ENCODE measurements at places on chromosomes 13 and 19.

DNA sequence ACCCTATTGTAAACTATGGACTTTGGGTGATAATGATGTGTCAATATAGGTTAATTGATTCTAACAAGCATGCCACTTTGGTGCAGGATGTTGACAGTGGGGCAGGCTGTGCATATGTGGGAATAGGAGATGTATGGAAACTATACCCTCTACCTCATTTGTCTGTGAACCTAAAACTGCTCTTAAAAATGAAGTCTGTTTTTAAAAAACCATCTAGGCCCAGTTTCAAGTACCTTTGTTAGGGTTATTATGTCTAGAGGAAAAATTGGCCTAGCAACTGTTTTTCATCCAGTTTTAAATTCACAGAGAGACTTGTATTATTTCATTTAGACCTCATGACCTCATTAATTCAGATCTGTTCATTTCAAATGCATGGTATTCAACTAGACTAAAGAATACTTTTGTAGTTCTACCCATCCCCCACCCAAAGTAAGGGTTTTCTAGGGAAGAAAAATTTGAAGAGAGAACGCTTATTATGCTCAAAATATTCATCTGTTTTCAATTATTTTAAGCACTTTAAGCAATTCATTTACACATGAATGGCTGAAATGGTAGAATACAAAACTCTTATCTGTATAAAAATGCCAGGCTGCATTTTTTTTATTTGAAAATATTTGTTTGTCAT lies 1781.9 kb upstream of the MIR17HG start:
- DNase-seq, result no peak

DNA sequence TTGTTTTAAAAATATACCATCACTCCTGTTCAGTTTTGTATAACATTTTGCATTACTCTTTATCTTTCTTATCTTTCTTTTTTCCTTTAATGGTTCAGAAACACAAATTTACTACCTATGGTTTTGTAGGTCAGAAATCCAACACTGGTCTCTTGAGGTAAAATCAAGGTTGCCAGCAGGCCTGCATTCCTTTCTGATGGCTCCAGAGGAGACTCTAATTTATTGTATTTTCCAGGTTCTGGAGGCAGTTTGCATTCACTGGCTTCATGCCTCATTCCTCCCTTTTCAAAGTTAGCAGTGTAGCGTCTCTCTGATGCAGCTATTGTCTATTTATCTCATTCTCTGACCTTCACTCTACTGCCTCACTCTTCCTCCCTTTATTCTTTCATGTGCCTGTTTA lies 767.4 kb downstream of the SLITRK6 start:
- no peak for DNase-seq

DNA sequence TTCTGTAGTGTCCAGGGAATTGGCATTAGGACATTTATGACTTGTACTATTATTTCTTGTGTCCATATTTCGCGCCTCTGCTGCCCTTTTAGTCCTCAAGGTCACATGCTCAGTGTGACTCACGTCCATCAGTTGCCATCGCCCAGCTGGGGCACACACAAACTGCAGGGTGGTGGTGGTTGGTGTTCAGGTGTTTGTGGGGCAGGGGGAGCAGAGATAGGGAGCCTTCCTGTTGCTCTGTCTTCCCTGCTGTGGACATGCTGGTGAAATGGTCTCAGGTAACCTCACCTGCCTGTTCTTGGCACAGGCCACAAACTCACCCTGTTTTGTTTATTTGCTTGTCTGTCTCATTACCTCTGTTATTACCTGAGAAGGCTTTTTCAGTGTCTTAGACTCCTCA lies 22.4 kb downstream of the PRR12 start:
- no peak for DNase-seq

- DNase-seq, result no peak
Measured at GRCh38 chr13:79724348-79725103, 243.6 kb downstream of the NDFIP2 start.

- no peak for DNase-seq
Measured at GRCh38 chr13:33721724-33722123, 96.2 kb upstream of the RFC3 start.

GRCh38 chr13:46576762-46577161 lies 23.8 kb downstream of the LRCH1 start:
- DNase-seq, result no peak
